ENCODE measurements at places on chromosomes 1 and 21.

- H3K27me3 ChIP-seq = no peaks in the 10 kb centered on the region
- peaks cover 9% of the 10 kb centered on the region for H3K36me3 ChIP-seq
- DNase-seq = peak; percentile 38
- H3K27ac ChIP-seq = no peak overlapping the region
Observed at GRCh38 chr1:12244078-12244477, 14.2 kb downstream of the VPS13D start.

DNA sequence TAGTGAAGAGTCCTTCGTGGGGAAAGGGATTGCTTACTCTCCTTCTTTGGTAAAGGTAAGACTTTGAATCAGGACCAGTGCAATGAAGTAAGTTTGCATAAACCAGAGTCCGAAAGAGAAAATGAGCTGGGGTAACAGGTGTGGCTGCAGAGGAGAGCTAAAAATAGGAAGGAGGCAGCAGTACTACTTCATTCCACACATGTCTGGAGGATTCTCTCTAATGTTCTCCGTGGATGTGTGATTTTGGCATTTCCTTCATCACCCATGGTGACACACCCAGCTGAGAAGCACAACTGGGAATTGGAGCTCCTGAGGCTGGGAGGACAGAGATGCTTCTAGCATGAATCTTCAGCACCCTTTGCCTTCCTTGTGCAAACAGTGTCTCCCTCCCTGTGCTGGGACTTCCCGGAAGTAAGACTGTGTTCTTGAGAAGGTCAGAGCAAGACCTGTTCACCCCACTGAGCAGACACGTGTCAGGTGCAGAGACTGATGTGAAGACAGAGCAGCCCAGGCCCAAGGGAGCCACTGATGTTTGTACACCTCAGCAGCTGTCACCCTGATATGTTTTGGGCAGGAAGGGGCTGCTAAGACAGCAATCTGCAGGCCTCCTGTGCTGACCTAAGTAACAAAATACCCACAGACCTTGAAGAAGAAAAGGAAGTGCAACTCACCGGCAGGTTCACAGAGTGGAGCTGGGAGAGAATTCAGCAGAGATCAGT lies 13.3 kb downstream of the FCRL1 start:
- peaks cover 8% of the 10 kb centered on the region for H3K27me3 ChIP-seq
- no peak overlapping the region for H3K27ac ChIP-seq

GRCh38 chr1:87902830-87903229 lies 574.1 kb downstream of the LMO4 start:
- peaks cover 11% of the 10 kb centered on the region for H3K4me1 ChIP-seq
- H3K36me3 ChIP-seq = no peaks in the 10 kb centered on the region
- no peak overlapping the region for H3K4me3 ChIP-seq
- peak; percentile 23 for DNase-seq
- H3K27me3 ChIP-seq = no peaks in the 10 kb centered on the region

DNA sequence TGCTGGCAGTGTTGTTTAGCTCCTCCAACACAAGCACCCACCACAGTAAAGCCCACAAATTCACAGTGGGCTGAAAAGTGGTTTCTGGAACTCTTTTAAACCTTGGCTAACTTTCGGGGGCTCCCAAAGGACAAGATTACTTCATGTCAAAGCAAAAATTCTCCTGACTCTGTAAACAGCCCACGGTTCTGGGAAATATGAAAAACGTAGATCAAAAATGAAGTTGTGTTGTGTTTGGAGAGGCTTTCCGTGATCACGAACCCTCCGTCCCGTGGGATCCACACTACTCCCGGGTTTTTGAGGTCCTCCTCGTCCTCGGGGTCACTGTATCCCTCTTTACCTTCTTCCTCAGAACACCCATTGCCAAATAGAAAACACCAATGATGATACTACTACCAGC lies 159.0 kb upstream of the RUNX1 start:
- H3K4me3 ChIP-seq = no peak overlapping the region
- no peaks in the 10 kb centered on the region for H3K27me3 ChIP-seq
- H3K36me3 ChIP-seq = no peaks in the 10 kb centered on the region

GRCh38 chr1:13723810-13724209 lies 23.8 kb downstream of the PRDM2 start:
- no peak overlapping the region for H3K27ac ChIP-seq
- peaks cover 9% of the 10 kb centered on the region for H3K4me1 ChIP-seq
- DNase-seq = no peak
- H3K27me3 ChIP-seq = peaks cover 48% of the 10 kb centered on the region
- H3K36me3 ChIP-seq = no peaks in the 10 kb centered on the region

Data from neural progenitor cell (in vitro differentiated cells).